ENCODE measurements at places on chromosomes 5 and 9. TPM values are rescaled to one million over a fixed set of nuclear protein-coding genes. Genes with fewer than 3 reads are reported as not detected.

Gene CCNO
- total RNA-seq = not detected

Gene SH3TC2
- not detected for total RNA-seq

DNA sequence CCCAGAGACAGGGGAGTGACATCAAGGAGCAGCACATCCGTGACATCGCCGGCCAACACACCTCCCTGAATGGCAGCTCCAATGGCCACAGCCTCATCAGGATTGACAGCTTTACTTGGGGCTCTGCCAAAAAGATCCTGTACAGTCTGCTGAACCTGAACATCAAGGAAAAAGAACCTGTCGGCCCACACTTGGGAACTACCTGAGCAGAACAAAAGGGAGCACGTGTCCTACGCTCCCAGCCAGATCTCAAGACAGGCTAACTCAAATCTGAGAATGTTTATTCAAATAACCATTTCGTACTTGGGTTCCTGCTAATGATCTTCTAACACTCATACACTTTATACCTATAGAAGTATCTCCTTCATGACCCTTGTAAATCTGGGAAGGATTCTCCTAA lies 15.3 kb downstream of the HSPA9 start:
- no peak overlapping the region for H3K4me3 ChIP-seq
- H3K36me3 ChIP-seq = peaks cover 12% of the 10 kb centered on the region

GRCh38 chr5:73131711-73132425 lies 11.5 kb downstream of the TMEM171 start:
- H3K27ac ChIP-seq = peak overlapping the region; percentile 16
- H3K4me3 ChIP-seq = no peak overlapping the region
- H3K27me3 ChIP-seq = peaks cover 62% of the 10 kb centered on the region
- no peak for DNase-seq
- H3K36me3 ChIP-seq = no peaks in the 10 kb centered on the region

DNA sequence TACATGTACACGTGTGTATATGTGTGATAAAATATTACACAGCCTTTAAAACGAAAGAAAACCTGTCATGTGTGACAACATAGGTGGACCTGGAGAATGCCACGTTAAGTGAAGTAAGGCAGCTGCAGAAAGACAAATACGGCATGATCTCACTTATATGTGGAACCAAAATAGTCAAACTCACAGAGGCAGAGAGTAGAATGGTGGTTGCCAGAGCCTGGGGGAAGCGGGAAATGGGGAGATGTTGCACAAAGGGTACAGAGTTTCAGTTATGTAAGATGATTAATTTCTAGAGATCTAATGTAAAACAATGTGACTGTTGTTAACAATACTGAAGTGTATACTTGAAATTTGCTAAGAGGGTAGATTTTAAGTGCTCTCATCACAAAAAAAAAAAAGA lies 34.8 kb downstream of the ADAMTS12 start:
- no peak overlapping the region for H3K4me3 ChIP-seq
- no peaks in the 10 kb centered on the region for H3K36me3 ChIP-seq
- no peak overlapping the region for H3K27ac ChIP-seq
- no peaks in the 10 kb centered on the region for H3K27me3 ChIP-seq
- peaks cover 37% of the 10 kb centered on the region for H3K4me1 ChIP-seq

- no peak overlapping the region for H3K27ac ChIP-seq
- H3K4me3 ChIP-seq = no peak overlapping the region
- no peaks in the 10 kb centered on the region for H3K36me3 ChIP-seq
Observed at GRCh38 chr5:158611581-158611980, 488.1 kb downstream of the EBF1 start.

GRCh38 chr9:91781906-91782305 lies 168.1 kb downstream of the ROR2 start:
- H3K27me3 ChIP-seq = peaks cover 19% of the 10 kb centered on the region
- H3K27ac ChIP-seq = no peak overlapping the region
- no peak for DNase-seq
- H3K4me3 ChIP-seq = no peak overlapping the region
- no peaks in the 10 kb centered on the region for H3K36me3 ChIP-seq

DNA sequence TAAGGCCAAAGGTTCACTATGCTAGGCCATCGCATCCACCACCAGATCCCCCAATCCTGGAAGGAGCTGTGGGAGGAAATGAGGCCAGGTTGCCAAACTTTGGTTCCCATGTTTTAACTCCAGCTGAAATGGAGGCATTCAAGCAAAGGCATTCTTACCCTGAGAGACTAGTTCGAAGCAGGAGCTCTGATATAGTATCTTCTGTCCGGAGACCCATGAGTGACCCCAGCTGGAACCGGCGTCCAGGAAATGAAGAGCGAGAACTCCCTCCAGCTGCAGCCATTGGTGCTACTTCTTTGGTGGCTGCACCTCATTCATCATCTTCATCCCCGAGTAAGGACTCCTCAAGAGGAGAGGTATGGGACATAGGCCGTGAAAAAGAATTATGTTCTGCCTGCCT lies 75.6 kb downstream of the GAPVD1 start:
- DNase-seq = no peak
- H3K4me3 ChIP-seq = no peak overlapping the region
- peaks cover 81% of the 10 kb centered on the region for H3K36me3 ChIP-seq
- H3K4me1 ChIP-seq = no peaks in the 10 kb centered on the region
- no peak overlapping the region for H3K27ac ChIP-seq

- DNase-seq = no peak
- no peaks in the 10 kb centered on the region for H3K27me3 ChIP-seq
- no peak overlapping the region for H3K4me3 ChIP-seq
Observed at GRCh38 chr5:60488466-60489130, 211.4 kb downstream of the DEPDC1B start.

- H3K4me3 ChIP-seq = no peak overlapping the region
- peaks cover 6% of the 10 kb centered on the region for H3K4me1 ChIP-seq
- no peaks in the 10 kb centered on the region for H3K27me3 ChIP-seq
- no peak overlapping the region for H3K27ac ChIP-seq
- H3K36me3 ChIP-seq = peaks cover 11% of the 10 kb centered on the region
Observed at GRCh38 chr5:35473589-35473988, 144.1 kb upstream of the SPEF2 start.

DNA sequence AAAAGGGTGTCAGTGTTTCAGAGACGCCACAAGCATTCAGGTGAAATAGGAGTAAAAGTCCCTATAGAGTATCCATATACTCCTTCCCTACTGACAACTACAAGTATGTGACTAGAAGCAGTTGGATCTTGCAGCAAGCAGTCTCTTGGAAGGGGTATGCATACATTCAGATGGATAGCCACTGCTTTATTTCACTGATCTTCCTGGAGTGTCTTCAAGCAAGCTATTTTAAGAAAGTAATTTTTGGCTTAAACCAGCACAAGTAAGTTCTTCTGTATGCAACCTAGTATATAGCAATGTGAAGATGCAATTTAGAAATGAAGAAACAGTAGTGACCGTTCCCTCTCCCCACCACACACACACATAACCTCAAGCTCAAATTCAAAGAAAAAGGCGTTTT lies 446.8 kb upstream of the CDH18 start:
- H3K36me3 ChIP-seq = no peaks in the 10 kb centered on the region
- DNase-seq = no peak
- H3K4me1 ChIP-seq = no peaks in the 10 kb centered on the region
- no peak overlapping the region for H3K4me3 ChIP-seq
- H3K27ac ChIP-seq = no peak overlapping the region

DNA sequence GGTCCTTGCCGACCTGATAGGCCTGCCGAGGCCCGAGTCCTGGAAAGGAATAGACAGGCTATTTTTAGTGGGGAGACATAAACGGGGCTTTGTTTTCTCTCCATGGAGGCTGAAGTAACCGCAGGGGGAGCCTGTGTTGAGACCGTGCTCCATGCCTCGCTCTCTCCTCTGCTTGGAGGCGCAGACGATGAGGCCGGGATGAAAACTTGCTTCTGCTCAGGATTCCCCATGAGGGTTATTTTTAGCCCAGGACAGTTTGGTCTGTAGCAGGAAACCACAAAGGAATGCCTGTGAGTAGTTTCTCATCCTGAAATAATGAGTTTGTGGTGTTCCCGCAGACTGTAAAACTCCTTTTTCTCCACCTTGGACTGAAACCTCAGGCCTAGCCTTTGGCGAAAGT lies 81.9 kb upstream of the RARS1 start:
- H3K4me3 ChIP-seq = no peak overlapping the region
- DNase-seq = no peak
- no peaks in the 10 kb centered on the region for H3K36me3 ChIP-seq
- H3K4me1 ChIP-seq = peaks cover 3% of the 10 kb centered on the region

Data from naive thymus-derived CD8-positive, alpha-beta T cell (primary cell).